NCI-H526 treated with DMSO at 0.1 percent for 48 hours (cell line): ENCODE measurements at places on chromosomes 7 and 10.

GRCh38 chr7:87599336-87599735, 1.3 kb downstream of the ABCB1 start:
- no peak for DNase-seq

GRCh38 chr7:139264220-139264619, 33.2 kb downstream of the UBN2 start:
- no peak for DNase-seq

DNA sequence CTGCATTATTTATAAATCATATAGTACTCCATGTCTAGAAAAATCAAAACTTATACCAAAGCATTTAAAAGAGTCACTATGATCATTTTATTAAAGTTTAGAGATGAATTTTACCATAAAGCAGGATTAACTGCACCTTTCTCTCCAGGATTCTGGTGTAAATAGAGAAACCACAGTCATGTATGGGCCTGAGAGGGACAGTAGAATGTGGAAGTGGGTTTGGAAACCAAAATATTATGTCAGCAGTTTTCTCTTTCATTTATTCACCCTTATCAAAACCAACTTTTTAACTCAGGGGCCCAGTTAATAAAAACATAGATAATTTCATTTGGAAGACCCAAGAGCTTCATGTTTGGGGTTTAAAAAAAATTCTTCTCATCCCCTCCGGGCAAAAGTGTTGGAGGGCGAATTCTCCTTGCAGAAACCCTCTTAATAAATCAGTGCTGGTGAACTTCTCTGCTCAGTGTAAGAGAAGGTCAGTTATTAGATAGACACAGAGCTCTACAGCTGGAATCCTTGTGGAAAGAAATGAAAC, 266.2 kb downstream of the CREB5 start:
- no peak for DNase-seq

- DNase-seq = no peak
Measured at GRCh38 chr7:33128631-33128989, 754 bp upstream of the BBS9 start.

DNA sequence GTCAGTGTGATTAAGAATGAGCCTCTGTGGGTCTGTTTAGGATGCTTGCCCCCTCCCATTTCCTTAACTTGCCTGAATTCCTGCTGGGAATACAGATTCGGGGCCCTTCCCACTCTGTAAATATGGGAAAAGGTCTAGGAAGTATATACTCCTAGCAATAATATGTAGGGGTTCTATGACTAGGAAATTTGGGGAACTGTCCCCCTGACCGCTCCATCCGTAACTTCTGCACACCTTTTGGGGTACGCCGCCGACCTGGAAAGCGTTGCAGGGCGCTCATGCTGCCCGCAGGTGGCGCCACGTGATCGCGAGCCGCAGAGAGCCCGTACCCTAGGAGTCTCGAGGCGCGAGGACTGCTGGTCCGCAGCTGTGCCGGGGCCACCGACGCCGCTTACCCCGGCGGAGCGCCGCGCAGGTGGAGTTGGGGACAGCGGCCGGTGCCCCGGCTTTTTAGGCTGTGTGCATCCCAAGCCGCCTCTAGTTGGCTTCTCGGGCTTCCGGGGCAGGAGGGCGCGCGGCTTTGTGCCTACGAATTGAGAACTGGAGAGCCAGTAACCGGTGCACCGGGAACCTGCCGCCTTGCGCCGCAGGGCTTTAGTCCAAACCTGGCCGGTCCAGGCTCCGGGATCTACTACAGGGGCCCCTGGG, 656 bp upstream of the CNNM2 start:
- DNase-seq = no peak

GRCh38 chr10:48429309-48429708, 122.8 kb downstream of the MAPK8 start:
- DNase-seq = no peak

DNA sequence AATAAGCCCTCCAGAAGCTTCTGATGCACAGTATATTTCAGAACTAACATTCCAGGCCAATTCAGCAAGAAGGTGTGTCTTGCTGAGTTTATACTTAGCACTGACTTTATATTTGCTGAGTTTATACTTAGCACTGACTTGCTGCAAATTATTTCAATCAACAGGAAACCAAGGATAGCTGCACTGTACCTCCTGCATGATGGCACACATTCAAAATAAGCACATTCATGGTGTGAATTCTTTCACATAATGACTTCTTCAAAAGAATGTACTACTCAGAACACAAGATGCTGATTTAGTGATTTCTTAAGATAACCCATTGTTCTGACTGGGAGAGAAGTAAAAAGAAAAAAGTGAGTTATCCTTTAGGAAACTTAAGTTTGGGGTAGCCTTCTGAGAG, 52.0 kb downstream of the JAZF1 start:
- no peak for DNase-seq

DNA sequence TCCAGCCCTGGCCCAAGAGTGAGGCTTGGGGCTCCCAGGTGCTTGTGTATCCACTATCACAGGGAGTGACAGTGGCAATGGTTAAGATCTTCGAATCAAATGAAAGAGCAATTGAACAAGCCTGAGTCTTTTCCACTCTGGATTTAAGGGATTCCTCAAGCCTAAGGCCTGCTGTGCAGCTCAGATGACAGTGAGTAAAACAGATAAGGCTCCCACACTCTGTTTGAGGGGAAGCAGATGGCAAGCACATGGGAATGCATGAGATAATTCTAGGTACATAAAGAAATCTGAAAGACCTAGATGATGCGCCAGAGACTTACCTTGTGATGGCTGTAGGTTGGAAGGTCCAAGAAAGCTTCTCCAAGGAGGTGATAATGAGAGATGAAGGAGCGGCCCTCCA, 95.0 kb downstream of the LRRC18 start:
- no peak for DNase-seq

DNA sequence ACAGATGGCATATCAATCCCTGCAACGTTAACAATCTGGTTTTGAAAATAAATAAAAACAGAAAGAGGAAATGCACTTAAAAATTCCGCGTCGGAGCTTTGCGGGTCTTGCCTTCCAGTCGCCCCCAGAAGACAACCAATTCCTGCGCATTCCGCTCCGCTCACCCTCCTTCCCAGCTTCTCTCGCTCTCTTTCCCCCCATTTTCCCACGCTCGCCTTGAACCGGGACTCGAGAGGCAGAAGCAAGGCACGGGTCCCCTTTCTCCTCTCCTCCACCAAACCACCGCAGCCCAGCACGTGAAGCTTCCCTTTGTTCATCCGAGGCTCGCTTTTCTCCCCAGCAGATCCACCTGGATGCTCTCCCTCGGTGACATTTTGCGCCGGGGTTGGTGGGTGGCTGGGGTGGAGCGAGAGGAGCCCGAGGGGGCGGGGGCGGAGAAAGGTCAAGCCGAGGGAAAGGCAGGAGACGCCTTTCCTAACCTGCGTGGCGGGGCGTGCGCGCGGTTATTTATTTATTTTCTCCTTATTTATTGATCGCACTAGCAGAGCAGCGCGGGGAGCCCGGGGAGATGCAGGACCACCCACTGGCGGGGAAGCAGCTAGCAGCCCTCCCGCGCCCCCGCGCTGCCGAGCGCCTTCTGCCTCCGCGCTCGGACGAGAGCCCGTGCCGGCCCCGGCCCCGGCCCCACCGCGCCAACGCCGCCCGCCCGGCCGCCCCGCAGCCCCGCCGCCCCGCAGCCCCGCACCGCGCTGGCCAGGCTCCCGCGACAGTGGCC, at the start of gene KCND2:
KCND2 (plus strand) TSS at position 475 of the 775 bp plus-strand sequence.
- peak; percentile 73 for DNase-seq
